Kidney glomerular epithelial cell (primary cell): ENCODE measurements at places on chromosomes 2 and 18.
A peak's percentile ranks its signal among the peaks of the same experiment; 100 is the strongest.

- DNase-seq: no peak
These were observed 159.5 kb downstream of the PTGR3 start for GRCh38 chr18:75049455-75049789.

- DNase-seq: no peak
These were observed 160.2 kb downstream of the ATP9B start for GRCh38 chr18:79229431-79229830.

- DNase-seq: peak; percentile 85
These were observed 98.7 kb upstream of the SLC66A3 start for GRCh38 chr2:11056614-11057013.

- peak; percentile 72 for DNase-seq
These were observed 40.0 kb upstream of the LAPTM4A start for GRCh38 chr2:20091305-20091991.

DNA sequence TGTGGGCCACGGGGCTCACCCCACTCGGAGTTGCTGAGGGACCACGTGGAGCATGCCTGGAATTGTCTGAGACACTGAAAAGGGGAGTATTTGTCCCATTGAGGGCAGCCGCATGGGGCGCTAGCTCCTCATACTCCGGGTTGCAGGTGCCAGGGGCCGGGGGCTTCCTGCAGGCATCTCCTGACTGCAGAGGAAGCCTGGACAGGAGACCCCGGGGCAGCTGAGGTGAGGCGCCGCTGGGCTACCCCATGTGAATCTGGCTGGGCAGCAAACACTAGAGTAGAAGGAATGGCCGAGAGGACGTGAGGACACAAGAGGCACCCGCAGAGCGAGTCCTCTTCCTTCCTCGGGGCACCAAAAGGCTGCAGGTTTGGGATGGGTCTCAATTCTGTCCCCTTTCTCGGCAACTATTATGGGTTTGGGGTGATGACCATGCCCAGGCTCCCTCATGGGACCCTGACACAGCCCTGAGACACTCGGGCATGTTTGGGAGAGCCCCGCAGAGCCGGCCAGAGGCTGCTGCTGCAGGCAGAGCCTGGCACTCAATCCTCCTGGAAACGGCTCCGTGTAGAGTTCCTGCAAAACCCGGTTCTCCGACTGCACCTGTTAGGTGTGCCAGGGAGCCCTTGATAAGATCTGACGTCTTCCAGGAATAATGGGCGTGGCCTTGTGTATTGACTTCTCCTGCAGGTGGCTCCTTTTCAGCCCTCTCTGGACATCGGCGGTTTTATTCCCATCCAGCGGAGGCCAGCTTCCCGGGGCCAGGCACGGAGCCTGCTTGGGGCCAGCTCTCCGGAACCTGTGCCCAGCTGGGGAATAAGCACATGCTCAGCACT, 77.0 kb downstream of the CTIF start:
- no peak for DNase-seq

DNA sequence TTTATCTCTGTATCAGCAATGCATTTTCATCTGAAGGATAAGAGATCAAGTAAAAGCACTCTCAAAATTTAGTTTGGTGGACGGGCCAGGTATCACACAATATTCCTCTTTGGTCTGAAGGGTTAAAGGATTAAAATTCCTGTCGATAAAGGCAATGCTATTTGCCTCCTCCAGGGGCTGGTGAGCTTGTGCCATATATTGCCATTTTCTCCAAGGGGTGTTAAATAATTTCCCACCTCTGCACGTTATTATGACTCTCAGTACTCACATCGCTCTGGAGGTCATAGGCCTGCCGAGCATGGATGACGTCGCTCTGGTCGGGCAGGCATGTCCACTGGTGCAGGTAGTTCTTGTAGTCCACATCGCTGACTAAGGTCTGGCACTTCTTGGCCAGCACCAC, 94.2 kb downstream of the NEB start:
- no peak for DNase-seq

DNA sequence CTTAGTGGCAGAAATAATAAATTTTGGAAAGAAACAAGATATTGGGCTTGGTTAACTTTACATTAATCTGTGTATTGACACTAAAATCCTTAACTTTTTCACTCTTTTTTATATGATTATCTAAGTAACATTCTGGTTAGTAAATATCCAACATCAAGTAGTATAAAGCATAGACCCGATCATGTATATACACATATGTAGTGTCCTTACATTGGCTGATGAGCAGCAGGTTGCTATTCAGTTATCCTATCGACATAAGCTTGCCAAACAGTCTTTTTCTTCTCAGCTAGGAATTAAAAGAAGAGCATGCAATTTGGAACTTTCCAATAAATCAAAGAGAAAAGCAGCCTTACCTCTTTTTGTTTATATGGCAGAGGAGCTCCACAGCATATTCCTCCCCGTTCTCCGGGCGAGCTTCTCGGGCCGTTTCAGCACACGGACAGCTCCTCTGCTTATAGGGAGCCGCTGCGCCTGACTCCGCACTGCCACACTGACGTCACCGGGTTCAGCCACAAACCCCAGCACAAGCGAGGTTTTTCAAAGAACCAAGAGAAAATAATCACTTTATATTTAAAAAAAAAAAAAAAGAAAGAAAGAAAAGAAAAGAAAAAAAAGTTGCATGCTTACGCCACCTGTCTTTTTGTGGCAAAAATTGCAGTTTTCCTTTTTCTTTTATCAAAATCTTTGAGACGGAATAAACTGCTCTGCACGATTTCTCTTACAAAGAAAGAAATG, at the start of gene SCG2:
Gene SCG2, minus strand, starts transcription at position 430 of the 735 bp plus-strand sequence. CDS start 3,079 bp downstream, outside the sequence.
- DNase-seq: peak; percentile 67

DNA sequence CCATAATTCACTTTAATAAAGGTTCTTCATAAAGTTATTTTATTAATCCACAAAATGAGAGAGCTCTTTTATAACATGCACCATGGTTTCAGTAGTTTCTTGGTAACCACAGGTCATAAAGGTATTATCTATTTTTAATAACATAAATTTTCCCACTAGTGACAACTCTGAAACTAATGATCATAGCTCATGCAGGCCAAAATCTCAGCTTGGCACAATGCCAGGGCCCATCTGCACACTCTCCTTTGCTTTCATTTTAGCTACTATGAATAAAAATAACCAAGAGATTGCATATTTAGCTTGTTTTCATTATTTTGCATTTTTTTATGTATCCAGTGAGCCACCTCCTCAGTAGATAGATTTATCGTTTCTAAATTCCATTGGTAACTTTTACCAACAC, 691.8 kb upstream of the CHAC2 start:
- DNase-seq: no peak

GRCh38 chr2:11889101-11889850, 142.8 kb downstream of the LPIN1 start:
- DNase-seq: no peak

GRCh38 chr2:47631792-47632398, 151.1 kb upstream of the MSH6 start:
- DNase-seq: peak; percentile 43

DNA sequence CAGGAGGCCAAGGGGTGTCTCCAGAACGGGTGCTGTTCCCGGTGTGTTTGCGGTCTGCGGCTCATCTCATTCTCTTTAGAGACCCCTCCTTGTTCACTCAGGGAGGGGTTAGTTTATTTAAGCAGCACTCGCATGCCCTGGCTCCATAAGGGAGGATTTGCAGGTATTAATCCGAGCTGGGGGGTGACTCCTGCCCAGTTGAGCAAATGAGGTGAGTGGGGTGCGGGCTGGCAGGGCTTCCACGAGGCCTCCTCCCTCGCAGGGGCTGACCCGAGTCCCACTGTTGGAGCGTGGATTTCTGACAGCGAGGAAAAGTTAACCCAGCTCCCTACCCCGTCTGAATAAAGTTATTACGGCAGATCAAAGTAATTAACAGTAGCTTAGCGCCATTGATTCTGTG, 371.8 kb upstream of the SALL3 start:
- no peak for DNase-seq

DNA sequence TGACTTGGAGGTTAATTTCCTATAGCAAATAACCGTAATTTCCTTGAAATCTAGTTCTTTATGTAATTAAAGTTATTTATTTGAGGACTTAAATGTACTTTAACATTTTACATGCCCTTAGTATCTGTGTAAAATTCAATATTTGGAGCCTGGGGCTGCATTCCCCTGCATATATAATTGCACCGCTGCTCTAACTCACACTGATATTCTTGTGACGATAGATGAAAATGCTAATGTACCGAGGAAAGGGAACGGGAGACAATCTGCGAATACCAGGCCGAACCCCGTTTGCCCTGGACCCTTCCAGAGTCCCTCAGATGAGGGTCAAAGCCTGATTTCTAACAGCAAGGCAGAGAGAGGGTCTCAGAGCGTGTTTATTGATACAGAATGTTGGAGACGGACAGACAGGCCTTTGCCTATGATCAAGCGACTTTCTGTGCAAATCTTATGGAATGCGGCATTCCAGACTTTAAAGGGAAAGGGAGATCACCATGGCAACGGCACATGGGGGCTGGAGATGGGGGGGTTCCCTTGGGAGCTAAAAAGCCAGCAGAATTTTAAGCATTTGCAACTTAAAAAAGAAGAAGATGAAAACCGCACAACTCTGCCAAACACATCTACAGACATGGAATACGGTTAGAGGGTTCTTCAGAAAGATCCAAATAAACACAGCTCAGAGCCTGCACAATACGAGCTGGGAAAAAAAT, 57.6 kb upstream of the TWIST2 start:
- DNase-seq: no peak

- no peak for DNase-seq
These were observed 177.9 kb downstream of the PAX3 start for GRCh38 chr2:222120933-222121332.

DNA sequence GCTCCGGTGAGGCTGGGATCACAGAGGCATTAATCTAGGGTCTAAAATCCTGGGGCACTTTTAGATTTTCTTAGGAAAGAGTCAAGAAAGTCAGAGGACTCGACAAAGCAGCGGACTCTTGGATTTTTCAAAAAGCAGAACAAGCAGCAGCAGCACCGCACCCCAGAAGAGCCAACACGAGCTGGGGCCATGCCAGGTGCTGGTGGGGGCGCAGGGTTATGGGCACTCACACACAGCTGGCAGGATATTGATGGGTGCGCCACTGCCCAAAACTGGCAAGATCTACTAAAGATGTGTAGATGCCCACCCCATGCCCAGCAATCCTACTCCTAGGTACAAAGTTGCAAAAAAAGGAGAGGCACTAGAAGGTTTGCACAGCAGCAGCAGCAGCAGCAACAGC, 33.9 kb upstream of the SEMA4C start:
- no peak for DNase-seq

DNA sequence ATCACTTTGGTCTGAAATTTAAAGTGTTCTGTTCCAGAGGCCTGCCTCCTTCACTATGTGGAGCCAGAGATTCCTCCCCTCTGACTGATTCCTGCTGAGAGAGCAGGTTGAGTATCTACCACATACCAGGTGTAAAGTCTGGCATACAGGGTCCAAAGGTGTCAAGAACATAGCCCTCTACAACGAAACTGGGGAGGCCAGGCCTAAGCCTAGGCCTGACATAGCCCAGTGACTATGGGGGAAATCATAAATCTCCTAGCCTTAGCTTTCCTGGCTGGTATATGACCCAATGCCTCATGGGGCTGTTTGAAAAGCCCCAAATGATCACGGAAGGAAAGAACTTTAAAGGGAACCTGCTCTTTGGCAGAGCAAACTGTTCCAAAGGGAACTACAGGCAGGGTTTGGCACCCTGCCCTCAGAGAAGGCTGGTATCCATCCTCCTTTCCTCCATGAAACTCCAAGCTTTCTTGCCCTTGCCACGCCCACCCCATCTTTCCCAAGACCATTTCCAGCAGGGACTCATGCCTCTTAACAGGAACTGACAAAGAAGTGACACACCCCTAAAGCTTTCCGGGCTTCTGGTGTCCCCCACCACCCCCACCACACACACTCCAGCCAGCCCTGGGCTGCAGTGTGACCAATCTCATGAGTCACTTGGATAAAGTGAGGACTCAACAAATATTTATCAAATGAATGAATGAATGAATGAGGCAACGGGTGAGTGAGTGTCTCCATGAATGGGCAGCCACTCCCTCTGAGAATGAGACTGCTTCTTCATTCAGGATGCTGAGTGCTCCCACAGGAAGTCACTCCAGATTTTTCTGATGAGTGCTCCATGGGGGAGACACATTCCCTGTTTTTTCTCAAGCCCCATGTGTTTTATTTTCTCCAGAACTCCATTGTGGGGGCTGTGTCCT, 114.5 kb upstream of the STPG4 start:
- peak; percentile 95 for DNase-seq

- no peak for DNase-seq
These were observed 77.2 kb downstream of the C1D start for GRCh38 chr2:67985586-67985985.

GRCh38 chr2:41283079-41283775, 764.6 kb upstream of the PKDCC start:
- no peak for DNase-seq

GRCh38 chr2:182866461-182867406, at the start of gene FRZB:
TSS of gene FRZB (minus strand) at chr2:182866637. CDS start at chr2:182866552, 85 bp downstream.
- DNase-seq: no peak

DNA sequence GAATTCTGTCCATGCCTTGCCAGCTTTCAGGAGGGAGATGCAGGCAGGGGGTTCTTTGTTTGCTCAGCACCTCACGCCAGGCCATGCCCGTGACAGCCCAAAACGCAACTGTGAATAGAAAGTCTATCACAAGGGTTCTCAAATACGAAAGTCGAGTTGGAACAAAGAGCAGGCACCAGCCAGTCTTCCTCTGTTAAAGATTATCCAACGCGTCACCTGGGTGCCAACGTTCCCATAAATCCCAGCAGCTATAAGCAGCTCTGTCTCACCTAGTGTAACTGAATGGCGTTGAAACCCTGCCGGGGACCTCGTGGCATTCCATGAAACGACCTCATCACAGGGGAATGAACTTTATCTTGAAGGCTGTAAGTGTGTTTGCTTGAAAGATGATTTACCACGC, 84.8 kb upstream of the GATA6 start:
- DNase-seq: no peak

DNA sequence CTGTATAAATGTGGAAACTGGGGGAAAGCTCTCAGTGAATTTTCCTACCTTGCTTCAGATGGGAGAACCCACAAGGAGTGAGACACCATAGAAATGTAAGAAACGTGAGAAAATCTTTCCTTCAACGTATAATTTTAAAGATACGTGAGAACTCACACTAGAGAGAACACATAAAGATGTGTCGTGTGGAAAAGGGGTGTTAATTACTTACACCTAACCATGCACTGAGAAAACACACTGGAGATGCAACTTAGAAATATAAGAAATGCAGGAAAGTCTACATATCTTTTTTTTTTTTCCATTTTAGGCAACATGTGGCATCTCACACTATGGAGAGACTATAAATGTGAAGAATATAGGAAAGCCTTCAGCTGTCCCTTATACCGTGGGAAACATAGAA, 352.9 kb upstream of the NETO1 start:
- no peak for DNase-seq

DNA sequence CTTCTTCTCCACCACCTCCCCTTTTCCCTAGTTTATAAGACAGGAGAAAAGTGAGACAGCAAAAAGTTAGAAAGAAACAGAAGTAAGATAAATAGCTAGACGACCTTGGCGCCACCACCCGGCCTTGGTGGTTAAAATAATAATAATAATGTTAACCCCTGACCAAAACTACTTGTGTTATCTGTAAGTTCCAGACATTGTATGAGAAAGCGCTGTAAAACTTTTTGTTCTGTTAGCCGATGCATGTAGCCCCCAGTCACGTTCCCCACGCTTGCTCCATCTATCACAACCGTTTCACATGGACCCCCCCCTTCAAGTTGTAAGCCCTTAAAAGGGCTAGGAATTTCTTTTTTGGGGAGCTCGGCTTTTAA, 1.5 kb upstream of the BUB1 start:
- no peak for DNase-seq

GRCh38 chr2:18647731-18648130, 58.4 kb upstream of the NT5C1B start:
- no peak for DNase-seq
